ENCODE measurements at places on chromosomes 2 and 18.

DNA sequence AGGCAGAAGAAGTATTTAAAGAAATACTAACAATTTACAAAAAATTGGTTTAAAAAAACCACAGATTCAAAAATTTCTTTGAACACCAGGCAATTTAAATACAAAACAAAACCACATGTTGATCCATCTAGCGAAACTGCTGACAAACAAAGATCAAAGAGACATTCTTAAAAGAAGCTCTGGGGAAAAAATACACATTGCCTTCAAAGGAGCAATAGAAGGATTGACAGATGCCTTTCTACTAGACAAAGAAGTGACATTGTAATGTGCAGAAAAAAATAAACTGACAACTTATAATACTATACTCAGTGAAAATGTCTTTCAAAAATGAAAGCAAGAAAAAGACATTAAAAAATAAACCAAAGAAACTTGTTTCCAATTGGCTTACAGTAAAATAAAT is 12.6 kb upstream of the EIF2AK3 start:
- DNase-seq: no peak

- no peak for DNase-seq
Measured at GRCh38 chr2:10204326-10205161, 82.0 kb downstream of the RRM2 start.

- DNase-seq: no peak
Measured at GRCh38 chr2:223643309-223643708, 41.1 kb upstream of the SCG2 start.

- DNase-seq: no peak
Measured at GRCh38 chr2:197798187-197798586, 6.2 kb upstream of the PLCL1 start.

DNA sequence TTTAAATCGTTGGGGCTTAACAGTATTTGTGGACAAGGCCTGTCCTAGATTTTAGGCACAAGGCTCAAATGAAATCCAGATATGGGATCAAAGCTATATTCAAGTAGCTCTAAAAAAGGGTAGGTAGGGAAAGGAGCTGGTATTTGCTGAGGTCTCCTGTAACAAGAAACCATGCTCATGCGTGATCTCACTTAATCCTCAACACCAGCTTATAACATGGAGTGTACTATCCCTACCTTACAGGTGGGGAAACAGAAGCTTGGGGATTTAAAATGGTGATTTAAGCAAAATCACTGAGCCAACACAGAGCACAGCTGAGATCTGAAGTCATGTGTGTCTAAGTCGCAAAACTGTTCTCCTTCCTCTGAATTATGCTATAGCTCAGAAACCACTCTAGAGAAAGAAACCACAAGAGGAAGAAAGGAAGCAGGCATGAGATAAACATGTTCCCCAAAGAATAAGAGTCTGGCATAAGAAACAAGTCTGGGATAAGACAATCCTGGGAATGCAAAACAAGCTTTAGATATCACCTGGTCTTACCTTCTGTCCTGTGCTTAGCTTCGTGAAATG is 43.1 kb downstream of the CYRIA start:
- no peak for DNase-seq

GRCh38 chr2:231410293-231411004 is 14.9 kb downstream of the B3GNT7 start:
- no peak for DNase-seq
